ENCODE measurements at places on chromosomes 5 and 9.

DNA sequence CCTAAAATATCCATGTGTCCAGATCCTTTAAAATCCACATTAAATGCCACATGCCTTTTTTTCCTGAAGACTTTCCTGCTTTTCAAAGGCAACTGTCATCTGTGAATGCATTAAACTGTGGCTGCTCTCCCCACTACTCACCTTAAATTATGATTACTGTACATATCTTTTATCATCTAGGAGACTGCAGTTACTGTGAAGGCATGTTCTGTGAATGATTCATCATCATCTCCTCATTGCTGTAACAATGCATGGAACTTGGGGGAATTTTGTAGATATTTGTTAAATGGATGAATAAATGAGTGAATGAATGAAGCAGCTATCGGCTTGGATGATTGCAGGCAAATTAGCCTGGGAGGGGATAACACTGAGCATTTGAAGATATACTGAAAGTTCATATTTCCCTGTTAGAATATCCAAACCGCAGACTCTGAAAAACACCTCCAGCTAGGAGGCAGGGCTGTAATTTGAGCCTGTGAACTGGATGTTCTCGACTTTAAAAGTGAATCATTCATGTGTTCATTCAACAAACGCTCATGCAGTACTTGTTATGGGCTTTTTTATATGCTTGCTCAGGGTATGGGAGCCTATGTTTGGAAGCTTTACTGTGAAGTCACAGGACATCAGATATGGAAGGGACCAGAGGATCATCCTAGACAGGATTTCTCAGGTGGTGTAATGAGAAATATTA, 519.2 kb downstream of the KIF4B start:
- DNase-seq, result no peak

DNA sequence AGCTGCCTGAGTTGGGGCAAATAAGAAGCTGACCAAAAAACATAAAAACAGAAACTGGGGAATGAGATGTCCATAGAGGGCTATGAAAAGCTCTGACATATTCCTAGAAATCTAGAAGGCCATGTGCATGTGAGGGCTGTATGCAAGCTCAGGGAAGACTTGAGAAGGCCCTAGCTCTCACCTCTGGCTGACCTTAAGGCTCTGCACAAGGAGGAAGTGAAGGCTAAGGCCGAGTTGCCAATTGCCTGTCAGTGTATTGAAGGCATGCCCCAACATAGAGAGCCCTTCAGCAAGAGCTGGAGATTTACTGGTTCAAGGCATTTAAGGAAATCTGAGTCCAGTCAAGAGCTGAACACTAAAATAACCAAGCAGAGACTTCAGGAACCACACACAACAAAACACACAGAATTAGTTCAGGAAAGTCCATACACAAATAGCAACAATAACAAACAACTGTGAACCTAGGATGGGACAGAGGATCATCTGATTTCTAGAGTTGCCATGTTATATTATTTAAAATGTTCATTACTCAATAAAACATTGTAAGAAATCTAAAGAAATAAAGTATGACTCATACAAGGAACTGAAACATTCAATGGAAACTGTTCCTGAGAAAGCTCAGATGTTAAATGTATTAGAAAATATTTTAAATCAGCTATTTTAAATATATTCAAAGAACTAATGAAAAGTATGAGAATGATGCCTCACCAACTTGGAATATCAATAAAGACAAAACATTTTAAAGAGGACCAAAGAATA, 161.8 kb downstream of the AUH start:
- no peak for DNase-seq

GRCh38 chr5:134257176-134257575, 31.3 kb upstream of the PPP2CA start:
- no peak for DNase-seq

- DNase-seq, result no peak
Measured at GRCh38 chr5:177320879-177321278, 9.2 kb upstream of the MXD3 start.

DNA sequence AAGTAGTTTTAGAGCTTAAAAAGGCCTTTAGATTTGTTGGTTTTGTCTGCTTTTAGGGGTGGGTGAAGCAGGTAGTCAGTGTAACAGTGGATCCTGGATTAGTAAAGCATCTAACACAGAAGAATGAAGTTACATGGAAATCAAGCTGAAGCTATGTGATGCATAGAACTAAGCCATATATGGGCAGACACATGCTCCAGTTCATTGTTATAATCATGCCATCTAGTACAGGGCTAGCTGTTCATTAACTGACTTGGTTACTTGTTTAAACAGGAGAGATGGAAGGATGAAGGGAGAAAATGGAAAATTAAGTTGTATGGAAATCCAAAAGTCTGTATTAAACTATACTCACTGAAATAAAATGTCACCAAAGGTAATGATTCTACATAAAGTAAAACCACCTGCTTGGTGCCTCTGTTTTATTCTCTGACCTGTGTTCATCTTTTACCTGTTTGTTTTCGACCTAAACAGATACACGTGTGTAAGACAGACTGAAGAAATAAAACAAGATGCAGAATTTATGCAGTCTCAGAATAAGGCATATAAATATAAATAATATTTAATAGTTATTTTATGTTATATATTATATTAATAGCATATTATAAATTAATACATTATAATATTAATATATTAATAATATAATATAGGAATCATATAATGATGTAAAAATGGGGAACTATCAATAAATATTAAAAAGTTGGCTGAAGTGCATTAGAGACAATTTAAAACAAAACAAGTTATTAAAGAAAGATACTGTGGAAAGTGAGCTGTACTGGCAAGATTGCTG, 33.9 kb downstream of the MRPS30 start:
- no peak for DNase-seq

DNA sequence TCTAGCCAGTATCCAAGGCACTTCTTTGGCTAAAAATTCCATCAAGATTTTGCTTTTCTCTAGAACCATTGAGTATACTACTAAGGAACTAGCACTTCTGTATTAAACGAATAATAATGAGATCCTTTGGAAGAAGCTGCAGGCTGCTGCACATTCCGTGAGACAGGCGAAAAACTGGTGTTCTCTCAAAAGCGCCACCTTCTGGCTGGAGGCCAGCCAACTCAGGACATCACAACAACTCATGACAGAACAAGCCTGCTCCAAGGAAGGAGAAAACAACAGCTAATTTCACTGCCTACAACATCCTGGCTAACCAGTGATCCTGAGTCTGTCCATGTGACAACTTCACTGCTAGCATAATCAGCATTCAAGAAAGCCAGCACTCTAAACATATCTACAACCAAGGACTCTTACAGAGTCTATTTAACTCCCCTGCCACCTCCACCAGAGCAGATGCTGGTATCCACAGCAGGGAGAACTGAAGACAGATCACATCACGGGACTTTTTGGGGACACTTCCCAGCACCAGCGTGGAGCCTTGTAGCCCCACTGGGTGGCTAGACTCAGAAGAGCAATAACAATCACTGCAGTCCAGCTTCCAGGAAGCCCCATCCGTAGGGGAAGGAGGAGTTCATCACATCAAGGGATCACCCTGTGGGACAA, 150.5 kb downstream of the YTHDC2 start:
- DNase-seq, result peak; percentile 42

GRCh38 chr5:133905424-133905823, 63.0 kb downstream of the C5orf15 start:
- no peak for DNase-seq

DNA sequence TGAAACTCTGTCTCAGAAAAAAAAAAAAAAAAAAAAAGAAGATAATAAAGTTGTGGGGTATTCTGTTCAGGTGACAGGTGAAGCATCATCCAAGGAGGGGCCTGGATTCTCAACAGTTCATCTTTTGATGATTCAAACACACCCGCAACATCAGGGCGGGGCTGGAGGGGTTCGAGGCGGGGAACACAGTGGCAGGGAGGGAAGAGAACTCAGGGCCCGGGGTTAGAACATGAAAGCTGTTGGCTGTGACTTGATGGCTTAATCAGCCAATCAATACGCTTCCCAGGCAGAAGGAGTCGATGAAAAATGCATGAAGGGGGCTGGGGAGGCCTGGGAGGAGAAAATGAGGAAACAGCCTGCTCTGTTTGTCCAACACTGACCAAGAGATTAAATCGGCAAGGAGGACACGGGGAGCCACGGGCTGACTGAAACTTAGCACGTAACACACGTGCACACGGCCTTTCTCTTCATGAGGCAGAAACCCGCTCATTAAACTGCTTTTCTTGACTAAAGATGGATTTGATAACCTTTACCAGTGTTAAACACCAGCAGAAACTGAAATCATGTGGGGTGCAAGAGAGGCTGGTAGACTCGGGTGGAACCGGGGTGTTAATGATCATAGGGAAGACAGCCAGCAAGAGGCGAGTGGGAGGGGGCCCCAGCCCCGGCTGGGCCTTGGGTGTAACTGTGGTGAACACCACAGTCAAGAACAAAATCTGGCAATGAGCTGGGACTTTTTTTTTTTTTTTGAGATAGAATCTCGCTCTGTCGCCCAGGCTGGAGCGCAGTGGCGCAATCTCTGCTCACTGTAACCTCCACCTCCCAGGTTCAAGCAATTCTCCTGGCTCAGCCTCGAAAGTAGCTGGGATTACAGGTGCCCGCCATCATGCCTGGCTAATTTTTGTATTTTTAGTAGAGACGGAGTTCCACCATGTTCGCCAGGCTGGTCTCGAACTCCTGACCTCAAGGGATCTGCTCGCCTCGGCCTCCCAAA, 105.7 kb upstream of the RAPGEF1 start:
- DNase-seq, result no peak

DNA sequence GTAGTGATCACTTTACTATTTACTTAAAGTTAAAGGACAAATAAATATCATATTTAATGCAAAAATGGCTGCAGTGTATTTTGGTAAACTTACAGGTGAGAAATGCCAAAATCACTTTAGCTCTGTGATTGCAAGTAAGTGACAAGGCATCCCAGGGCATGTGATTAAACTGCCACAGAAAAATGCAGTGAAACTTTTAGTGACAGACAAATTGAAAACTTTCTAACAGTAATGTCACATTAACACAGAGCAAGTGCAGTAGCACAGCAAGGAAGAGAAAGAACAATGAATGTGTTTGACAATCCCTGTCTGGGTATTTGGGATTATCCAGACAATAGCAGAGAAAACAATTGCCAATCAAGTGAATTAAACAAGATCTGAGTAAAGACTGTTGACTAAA, 606.8 kb downstream of the SLCO4C1 start:
- no peak for DNase-seq

GRCh38 chr9:137301081-137301947, 757 bp downstream of the NRARP start:
- peak; percentile 53 for DNase-seq

GRCh38 chr9:71506821-71507220, 261.5 kb downstream of the CEMIP2 start:
- peak; percentile 80 for DNase-seq

DNA sequence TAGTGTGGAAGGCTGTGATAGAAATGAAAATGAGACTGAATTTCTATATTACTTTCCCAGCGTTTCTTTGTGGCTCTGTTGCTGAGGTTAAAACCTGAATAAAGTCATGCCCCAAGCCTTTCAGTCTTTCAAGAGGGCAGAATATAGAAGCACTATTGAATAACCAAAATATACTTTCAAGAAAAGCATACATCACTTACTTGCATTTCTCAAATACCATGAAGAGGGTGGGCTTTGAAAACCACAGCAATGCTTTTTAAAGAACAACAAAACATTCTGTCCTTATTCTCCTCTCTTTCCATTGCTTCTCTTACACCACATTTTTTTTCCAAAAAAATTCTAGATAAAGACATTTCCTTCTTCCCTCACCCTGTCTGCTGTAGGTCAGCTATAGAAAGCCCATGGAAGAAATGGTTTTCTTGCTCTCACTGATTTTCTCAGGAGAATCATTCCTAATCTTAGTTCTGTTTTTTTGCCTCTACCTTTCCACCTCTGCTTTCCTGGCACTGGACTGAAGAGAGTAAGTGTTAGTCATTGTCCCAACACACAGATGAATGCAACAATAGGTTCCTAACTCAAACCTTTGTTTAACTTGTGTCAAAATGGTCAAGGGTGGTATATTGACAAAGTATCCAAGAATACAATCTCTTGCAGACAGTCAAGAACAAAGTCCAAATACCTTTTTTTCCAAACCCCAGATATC, 51.6 kb downstream of the NUDT12 start:
- DNase-seq, result peak; percentile 61

DNA sequence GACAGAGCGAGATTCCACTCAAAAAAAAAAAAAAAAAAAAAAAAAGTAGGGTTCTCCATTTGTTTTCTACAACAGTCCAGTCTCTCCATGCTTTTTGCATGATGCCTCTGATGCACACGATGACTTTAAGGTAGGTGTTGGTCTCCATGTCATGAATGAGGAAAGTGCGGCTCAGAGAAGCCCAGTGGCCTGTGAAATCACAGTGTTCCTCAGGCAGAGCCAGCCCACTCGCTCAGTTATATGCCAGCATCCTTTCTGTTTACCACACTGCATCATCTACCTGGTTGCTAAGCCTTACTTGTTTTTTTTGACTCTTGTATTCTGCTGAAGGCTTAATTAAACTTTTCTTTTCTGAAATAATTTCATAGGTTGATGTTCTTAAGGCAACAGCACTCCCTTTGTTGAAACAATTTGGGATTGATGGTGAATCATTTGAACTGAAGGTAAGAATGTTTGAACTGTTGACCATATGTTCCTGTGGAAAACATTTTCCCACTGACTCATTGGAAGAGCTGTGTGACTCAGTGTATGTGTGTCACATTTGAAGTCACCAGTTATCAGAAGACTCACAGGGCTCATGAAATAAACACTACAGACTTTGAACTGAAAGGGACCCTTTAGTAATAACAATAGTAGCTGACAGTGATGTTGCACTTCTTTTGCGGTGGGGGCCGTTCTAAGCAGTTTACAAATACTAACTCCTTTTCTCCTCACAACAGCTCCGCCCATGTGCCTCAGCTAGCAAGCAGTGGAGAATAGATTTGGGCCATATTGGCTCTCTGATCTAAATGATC, 40.2 kb downstream of the RCL1 start:
- peak; percentile 98 for DNase-seq

GRCh38 chr5:87243161-87243844, 24.4 kb upstream of the RASA1 start:
- peak; percentile 90 for DNase-seq

DNA sequence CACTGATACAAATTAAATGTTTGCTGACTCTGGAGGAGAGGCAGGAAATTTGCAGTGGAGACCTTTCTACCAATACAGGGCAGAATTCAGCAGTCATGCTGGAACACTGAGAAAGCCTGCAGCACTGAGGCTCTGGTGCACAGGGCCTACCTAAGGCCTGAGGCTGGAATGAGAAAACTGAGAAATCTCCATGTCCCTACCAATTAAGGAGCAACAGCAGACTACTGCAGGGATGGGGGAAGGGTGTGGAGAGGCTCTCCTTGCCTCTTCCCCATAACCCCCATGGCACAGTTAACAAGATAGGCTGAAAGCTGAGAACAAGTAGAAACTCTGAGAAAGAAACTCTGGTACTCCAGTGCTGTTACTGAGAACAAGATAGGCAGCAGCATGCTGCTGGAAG, 10.5 kb downstream of the FBXO4 start:
- DNase-seq, result no peak
